ENCODE measurements at places on chromosomes 6 and 20.

DNA sequence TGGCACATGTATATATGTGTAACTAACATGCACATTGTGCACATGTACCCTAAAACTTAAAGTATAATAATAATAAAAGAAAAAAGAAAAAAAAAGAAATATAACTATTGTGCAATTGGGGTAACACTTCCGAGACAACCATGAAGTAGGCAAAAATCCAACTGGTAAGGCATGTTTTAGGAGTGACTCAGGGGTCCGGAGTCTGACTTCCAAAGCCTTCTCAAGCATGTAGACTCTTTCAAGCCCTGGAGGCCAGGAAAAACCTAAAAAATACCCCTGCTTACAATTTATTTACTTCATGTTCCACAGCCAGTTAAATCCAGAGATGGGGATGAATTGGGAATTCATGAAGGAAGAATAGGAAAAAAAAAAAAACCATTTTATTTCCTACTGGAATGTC is 161.3 kb upstream of the PHACTR1 start:
- no peak for DNase-seq

- no peak for DNase-seq
These were observed 101.8 kb downstream of the PHACTR1 start for GRCh38 chr6:12818324-12818723.

GRCh38 chr6:124977067-124977908 is 15.1 kb downstream of the RNF217 start:
- DNase-seq = no peak

GRCh38 chr20:46057856-46058598 is 29.0 kb downstream of the SLC12A5 start:
- no peak for DNase-seq

- DNase-seq = no peak
These were observed 2.3 kb downstream of the ARID1B start for GRCh38 chr6:156779206-156780094.

DNA sequence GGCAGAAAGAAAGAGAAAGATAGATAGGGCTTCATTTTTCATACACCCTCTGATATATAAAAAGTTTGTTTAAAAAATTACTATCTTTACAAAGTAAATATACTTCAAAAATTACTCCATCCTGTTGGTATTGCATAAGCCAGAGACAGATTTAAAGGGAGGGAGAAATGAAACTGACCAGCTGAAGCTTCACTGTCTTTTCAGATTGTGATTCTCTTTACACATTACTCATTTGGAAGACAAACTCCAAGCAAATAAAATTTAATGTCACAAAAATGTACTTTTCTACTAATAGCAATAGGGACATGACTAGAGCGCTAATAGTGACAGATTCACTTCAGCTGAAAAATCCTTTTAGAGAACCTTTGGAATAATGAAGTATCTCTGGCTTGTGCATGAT is 38.6 kb upstream of the MARCKS start:
- DNase-seq = no peak

GRCh38 chr6:85451565-85452306 is 1.9 kb downstream of the NT5E start:
- DNase-seq = no peak

- peak; percentile 41 for DNase-seq
These were observed 16.3 kb downstream of the LRRC1 start for GRCh38 chr6:53811082-53811481.

GRCh38 chr6:139370283-139370998 is 4.0 kb downstream of the CITED2 start:
- DNase-seq = no peak

DNA sequence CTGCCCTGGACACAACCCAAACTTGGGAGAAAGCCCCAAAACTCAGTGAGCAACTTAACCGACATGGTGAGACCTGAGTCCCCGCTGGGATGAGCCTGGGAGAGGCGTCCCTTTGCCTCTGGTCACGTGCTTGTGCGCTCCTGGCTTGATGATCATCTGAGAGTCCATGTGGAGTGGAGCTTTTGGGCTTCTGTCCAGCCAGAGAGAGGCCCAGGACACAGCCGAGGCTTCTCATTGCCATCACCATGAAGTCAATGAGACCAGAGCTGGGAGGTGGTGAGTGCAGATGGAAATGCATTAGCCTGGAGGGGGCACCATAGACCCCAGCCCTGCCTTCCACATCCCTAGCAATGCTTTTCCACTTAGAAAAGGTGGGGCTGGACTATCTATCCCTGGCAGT is 250.0 kb downstream of the SLC24A3 start:
- no peak for DNase-seq

DNA sequence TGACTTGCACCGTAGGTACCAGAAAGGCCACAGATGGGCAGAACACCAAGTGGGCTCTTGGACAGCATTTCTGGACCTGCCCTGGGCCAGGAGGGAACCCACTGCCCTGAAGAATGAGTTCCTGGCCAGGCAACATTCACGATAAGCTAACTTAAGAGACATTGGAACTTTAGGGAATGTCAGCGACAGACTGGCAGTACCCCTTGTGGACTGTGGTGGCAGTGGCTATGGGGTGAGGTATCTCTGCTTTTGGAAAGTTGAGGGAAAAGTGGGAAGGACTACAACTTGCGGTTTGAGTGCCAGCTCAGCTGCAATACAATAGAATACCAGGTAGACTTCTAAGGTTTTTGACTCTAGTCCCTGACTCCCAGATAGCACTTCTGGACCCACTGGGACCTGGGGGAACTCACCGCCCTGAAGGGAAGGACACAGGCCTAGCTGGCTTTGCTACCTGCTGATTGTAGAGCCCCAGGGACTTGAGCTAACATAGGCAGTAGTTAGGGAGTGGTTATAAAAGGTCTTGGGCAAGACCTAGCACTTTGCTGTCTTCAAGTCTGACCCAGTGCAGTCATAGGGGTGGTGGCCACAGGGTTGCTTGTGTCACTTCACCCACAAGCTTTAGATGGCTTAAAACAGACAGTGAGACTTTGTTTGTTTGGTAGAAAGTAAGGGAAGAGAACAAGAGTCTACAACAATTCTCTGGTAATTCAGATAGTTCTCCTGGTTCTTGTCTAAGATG is 617.6 kb downstream of the COL12A1 start:
- no peak for DNase-seq

DNA sequence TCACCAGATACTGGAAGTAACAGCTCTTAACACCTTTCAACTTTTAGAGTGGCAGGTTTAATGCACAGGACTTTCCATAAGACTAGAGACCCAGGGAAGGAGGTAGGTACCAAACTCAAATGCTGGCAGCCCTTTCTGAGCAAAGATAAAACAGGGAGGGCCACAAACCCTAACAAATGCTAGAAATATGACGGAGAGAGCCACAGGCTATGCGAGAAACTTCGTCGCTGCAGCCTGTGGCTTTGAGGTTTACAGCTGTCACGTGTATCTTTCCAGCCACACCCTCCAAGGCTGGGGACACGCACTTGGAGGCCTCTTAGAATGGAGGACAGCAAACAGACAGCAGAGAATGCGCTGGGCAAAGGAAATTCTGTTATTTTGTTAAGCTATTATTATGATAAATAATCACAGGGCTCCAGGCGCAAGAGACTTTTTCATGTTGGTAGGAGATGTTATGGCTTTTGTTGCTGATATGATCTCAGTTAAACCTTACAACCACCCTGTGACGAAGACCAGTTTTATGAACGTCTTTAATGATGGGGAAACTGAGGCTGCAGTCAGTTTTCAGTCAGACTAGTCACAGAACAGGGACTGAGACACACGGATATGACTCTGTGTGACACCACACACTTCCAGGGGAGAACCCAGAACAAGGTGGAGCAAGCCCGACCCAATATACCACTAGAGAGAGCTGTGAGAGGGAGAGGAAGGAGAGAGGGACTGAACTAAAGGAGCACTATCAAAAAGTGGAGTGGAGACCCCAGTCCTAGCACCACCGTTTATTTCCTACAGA is 2.0 kb downstream of the TRAM2 start:
- no peak for DNase-seq
